AML-193 (cell line): ENCODE measurements at places on chromosomes 6 and 20.

- no peak for DNase-seq
Measured at GRCh38 chr20:51503376-51503775, 39.1 kb downstream of the NFATC2 start.

- no peak for DNase-seq
Measured at GRCh38 chr20:5095454-5095853, 24.3 kb downstream of the PCNA start.

DNA sequence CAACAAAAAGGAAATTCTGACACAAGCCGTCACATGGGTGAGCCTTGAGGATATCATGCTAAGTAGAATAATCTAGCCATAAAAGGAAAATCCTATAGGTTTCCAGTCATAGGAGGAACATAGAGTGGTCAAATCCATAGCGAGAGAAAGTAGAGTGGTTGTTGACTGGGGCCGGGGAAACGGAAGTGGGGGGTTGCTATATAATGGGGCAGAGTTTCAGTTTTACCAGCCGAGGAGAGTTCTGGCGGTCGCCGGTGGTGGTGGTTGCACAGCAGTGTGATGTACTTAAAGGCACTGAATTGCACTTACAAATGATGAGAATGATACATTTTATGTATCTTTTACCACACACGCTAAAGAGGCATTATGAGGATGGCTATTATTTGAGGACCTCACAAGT lies 4.9 kb downstream of the GPR31 start:
- DNase-seq = no peak

GRCh38 chr6:56767892-56768531 lies 125.3 kb upstream of the DST start:
- no peak for DNase-seq

- DNase-seq = no peak
Measured at GRCh38 chr20:45647441-45648050, 16.5 kb upstream of the WFDC9 start.

DNA sequence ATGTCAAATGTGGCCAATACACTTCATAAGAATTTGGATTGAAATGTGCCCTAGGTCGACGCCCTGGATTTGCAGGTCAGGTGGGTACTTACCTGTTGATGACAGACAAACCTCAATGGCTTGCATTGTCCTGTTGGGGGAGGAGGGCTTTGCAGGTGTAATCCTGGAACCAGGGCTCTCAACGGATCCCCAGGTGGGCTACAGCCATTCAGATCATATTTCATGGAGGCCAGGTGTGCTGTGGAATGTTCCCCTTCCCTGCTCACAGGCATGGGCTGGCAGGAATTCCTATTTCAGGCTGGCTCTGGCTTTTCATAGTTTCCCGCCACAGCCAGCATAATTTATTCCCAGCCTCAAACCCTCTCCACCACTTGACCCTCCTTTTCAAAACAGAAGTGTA lies 254.7 kb downstream of the SMOC2 start:
- DNase-seq = no peak

GRCh38 chr20:3557237-3557785 lies 86.5 kb downstream of the ATRN start:
- peak; percentile 42 for DNase-seq

- no peak for DNase-seq
Measured at GRCh38 chr6:11202513-11203305, 29.8 kb downstream of the NEDD9 start.

DNA sequence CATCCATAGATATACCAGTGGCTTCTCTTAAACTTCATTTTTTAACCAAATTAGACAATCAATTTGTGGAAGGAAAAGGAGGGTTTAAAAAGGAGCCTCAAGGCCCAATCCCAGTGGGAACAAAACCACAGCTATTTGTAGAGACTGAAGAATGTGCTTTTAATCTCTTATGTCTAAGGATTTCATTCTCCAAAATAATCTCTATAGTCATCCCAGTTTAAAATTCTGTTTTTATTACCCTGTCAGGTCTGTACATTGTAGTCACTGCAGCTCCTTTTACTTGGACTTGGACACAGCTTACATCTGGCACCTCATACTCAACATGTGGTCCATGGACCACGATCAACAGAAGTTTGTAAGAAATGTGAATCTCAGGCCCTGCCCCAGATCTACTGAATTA lies 152.1 kb upstream of the STMND1 start:
- no peak for DNase-seq

GRCh38 chr6:163323705-163324104 lies 90.8 kb upstream of the QKI start:
- DNase-seq = no peak

DNA sequence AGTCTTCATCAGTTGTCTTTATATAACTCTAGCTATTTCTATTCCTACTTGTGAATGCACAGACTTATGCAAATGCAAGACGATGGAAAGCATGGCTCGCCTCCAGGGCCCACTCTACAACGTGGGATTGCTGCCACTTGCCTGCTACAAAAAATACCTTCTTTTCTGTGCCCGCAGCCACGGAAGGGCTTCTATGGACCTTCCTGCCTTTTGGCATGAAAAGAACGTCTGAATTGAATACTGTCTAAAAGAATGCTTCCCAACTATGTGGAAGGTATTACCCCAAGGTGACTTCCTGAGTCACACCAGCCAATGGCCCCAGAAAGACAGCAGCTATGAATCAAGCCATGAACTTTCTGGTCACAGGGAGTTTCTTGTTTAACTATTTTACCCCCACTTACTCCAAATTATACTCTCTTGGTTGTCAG lies 261.2 kb downstream of the HIVEP2 start:
- no peak for DNase-seq

DNA sequence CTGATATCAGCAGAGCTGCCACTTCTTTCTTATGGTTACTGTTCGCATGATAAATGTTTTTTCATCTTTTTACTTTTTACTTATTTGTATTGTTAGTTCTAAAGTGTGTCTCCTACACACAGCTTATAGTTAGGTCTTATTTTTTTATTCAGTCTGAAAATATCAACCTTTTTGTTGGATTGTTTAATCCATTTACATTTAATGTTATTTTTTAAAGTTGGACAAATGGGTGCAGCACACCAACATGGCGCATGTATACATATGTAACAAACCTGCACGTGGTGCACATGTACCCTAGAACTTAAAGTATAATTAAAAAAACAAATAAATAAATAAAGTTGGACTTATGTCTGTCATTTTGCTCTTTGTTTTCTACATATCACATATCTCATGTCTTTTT lies 40.3 kb upstream of the FOXC1 start:
- DNase-seq = no peak

DNA sequence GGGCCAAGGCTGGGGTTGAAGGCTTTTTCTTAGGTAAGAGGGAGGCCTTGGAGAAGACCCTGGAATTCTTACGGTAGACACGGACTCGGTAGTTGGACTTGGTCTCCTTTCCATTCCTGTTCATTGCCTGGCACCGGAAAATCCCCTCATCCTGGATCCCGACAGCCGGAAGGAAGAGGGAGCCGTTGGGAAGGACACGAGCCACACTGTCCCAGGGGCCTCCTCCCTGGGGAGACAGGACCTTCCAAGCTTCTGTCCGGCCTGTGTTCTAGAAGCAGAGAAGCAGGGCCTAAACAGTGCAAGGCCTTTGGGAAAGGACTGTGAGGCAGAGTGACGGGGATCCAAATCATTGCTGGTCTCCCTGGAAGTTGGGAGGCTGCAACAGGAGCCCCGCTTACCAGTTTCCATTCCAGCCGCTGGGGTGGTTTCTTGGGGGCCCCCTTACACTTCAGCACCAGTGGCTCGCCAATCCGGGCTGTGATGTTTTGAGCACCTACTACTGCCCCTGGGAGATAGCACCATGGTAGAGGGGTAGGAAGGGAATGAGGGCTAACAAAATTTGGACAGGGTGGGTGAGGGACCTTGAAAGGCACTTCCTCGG lies 470 bp downstream of the AGER start:
- DNase-seq = no peak

DNA sequence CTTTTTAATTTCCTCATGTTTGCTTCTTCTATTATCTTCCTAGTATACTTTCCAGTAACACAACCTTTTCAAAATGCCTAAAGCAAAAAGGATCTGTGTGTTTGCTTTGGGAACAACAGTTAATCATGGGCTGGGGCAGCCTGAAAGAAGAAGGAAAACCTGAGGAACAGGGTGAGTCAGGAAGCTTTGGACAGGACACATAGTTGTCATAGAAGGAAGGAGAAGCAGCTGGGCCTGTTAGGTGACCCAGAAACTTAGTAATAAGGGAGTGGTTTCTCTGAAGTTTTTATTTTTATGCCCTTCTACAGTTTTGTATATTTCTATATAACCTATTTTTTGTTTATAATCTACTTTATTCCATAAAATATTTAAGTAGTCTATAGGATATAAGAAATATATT lies 61.4 kb downstream of the CD24 start:
- DNase-seq = no peak

GRCh38 chr6:111813237-111813636 lies 60.0 kb downstream of the FYN start:
- no peak for DNase-seq
